ENCODE measurements at places on chromosomes 6 and 20.

- peak; percentile 86 for DNase-seq
Observed at GRCh38 chr20:6575912-6576401, 191.5 kb upstream of the BMP2 start.

DNA sequence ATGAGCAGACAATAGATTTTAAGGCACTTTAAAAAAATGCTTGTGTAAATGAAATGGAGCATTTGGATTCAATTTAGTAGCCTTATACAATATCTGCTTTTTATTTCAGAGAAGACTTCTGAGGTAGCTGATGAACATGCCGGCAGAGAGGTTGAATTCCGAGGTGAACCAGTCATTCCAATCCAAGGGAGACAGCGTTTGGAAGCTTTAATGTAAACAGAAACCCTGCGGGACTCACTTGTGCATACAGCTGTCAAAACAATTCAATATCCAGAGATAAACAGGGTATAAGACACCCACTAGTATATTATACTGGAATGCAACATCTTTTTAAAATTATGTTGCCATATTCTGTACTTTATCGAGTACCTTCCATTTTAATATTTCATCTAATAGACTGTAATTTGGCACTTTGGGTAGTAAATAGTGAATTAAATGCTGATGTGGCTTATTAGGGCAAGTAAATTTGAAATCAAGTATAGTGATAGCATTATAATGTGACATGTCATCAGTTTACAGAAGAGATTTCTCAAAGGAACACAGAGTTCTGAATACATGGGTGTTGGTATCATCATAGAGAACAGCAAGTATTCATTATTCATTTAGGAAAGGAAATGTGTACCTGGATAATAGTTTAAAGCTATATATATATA lies 347.7 kb downstream of the PRKN start:
- DNase-seq: peak; percentile 51

DNA sequence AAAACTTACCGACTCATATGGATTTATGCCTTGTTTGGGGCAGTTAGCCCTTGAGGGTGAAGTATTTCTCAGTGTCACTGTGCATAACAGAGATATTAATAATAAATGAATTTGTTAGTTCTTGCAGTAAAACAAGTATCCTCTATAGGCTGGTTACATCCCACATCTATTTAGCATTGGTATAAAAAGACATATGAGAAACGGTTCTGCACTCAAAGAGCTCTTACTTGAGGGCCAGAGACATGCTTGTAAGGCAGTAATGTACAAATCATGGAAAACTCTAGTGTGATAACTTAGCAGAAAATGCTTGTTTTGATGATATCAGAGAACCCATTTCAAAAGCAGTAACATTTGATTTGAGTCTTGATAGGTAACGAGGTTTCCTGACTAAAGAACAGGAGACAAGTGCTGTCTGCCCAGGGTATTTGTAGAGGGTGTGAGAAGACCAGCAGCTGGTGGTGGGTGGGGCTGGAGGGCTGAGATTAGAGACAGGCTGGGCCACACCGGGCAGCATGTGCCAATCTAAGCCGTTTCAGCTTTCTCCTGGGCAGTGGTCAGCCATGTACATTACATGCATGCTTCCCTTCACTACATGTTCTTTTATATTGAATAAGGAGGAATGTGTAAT lies 46.3 kb downstream of the TULP4 start:
- DNase-seq: no peak

- DNase-seq: no peak
Observed at GRCh38 chr6:41587131-41587879, 41.1 kb downstream of the FOXP4 start.

- DNase-seq: no peak
Observed at GRCh38 chr6:150549007-150549406, 50.7 kb upstream of the PLEKHG1 start.

DNA sequence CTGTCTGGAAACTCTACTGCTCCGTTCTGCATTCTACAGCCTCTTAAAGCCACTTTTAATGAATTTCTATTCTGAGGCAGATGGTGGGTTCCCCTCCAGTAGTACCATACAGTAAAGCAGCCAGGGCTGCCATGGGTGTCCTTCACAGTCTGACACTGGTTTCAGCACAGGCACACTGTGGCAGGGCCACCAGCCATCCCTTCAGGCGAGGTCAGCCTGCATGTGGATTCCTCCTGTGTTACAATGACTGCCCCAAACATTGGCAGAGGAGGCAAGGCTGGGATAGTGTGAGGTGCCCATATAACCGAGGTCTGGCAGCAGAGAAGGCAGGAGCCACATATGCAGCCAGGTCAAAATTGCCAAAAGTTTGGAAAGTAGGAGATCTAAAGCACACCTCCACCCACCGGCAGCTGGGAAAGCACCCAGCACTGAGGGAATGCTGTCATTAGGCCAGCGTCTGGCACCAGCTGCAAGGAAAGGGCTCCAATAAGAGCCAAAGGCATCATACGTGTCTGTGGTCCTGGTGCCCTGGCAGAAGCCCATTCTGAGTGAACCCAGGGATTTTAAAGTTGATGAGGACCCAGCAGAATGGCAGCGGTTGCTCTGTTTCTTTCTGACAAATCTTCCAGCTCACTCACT lies 24.0 kb downstream of the STK35 start:
- no peak for DNase-seq

DNA sequence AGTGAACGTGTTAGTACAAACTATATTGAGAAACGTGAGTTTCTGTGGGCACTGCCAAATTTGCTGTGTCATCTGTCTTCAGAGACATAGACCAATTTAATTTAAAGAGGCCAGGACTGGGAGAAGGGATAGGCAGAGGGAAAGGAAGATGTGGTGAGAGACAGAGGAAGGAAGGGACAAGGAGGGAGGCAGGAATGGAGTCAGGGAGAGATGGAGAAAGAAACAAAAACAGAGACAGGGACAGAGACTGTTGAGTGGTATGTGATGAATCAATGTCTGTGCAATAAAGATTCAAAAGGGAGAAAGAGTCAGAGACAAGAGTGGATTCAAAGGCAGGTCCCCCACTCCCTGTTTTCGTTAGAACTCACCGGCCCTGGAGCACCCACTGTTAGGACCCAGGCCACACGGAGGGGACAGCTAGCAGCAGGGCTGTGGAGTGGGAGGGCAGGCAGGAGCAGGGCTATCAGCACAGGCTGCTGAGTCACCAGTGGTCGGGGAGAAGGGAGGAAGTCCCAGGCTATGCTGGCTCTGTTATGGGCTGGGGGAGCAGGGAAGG lies 51.6 kb upstream of the CHD6 start:
- peak; percentile 7 for DNase-seq

DNA sequence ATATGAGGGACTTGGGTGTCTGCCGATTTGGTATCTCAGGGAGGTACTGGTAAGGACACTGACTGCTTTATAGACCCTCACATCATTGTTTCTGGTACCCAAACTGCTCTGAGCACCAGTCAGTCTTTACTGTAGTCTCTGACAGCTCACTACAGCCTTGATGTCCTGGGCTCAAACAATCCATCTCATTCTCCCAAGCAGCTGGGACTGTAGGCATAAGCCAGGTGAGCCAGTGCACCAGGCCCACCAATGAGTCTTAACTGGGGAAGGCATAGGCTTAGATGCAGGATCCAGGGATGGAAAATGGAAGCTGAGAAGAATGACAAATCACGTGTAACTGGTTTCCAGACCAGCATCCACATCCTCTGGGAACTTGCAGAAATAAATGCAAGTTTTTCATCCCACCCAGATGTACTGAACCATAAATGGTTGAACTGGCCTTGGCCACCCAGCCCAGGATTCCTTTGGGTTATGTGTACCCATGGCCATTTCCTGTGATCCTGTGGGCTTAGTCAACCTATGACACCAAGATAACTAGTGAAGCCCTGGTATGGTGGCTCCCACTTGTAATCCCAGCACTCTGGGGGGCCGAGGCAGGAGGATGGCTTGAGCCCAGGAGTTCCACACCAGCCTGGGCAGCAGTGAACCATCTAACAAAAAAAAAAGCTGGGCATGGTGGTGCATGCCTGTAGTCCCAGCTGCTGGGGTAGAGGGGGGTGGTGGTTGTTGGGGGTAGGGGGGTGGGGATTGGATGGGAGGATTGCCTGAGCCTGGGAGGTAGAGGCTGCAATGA lies 5.8 kb downstream of the TUBB start:
- peak; percentile 50 for DNase-seq

DNA sequence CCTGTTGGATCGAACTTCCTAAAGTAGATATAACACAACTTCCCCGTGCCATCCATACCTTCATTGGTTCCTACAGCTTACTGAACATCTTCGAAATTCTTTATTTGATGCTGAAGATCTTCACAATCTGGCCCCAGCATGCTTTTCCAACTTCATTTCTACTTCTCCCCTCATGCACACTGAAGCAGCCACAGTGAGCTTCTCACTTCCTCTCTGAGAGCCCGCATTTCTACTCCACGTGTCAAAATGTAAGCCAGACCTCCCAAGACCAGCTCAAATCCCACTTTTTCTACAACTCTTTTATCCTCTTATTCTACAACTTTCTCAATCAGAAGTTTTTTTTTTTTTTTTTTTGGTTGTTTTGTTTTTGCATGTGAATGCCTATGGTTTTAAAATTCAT lies 254.7 kb downstream of the GMPR start:
- DNase-seq: no peak

DNA sequence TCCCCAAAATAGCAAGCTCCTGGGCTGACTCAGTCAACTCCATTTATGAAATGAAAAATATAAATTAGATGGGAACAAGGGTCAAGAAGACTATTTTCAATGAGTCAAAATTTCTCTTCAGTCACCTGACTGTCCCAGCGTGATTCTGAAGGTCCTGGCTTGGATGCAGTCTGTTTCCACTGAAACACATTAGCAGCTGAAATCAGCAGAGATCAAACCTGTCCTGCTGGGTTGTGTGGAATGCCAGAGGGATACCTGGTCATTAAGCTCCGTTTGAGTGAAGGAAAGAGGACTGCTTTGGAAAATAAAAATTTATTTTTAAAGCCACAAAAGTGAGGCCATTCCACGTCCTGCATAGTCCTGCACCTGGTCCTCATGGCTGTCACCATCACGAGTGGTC lies 37.4 kb downstream of the PXDC1 start:
- DNase-seq: no peak

GRCh38 chr6:17866876-17867444 lies 120.5 kb downstream of the KIF13A start:
- DNase-seq: no peak

GRCh38 chr20:32909896-32910571 lies 51.3 kb downstream of the EFCAB8 start:
- DNase-seq: no peak

DNA sequence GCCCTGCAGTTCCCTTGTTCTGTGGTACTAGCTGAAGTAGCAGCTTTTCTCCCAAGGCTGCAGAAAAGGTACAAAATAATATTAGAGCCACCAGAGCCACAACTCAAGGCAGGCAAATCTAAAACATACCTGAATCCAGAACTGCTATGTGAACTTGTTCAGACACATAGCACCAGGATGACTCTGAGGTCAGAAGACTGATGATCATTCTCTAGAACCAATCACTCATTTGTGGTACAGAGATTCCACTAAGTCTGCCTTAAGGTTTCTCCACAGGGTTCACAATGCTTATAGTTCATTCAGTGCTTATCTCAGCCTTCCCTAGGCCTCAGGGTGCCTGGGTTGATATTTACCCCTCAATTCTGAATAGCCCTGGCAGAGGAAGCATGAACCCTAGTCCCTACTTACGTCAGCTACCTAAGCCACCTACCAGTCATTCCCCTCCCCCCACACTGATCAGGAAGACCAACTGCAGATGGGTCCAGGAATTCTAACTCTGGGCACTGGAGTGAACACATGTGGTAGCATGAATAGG lies 140.9 kb upstream of the MOCS1 start:
- no peak for DNase-seq

- DNase-seq: peak; percentile 49
Observed at GRCh38 chr6:166005401-166005943, 162.2 kb downstream of the TBXT start.

DNA sequence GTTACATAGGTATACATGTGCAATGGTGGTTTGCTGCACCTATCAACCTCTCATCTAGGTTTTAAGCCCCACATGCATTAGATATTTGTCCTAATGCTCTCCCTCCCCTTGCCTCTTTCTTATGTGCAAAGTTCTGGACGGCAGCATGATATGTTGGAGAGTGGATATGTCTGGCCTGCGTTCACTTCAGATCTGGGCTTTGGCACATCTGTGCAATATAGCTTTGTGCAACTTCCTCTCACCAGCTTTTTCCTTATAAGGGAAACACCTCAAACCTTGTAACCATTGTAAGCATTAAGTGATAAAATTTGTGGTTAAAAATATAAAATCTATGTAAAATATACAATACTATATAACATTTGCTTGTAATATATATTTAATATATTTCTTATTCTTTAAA lies 288.0 kb downstream of the PHACTR1 start:
- DNase-seq: no peak

DNA sequence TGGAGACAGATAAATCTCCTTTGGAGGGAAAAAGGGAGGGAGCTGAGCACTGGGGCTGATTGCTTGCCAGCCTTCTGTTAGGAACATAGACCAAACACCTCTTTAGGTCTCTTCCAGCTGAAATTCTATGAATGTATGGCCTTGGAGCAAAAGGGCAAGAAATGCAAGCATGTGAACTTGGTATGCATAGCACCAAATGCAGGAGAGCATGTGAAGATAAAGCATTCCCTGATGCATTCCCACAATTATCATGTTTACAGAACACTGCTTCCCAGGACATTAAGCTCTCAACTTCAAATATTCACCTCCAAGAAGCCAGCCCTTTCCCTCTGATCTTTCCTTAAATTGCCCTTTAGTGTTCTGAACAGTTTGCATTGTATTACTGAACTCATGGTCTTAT lies 15.6 kb downstream of the RIPOR2 start:
- DNase-seq: no peak

DNA sequence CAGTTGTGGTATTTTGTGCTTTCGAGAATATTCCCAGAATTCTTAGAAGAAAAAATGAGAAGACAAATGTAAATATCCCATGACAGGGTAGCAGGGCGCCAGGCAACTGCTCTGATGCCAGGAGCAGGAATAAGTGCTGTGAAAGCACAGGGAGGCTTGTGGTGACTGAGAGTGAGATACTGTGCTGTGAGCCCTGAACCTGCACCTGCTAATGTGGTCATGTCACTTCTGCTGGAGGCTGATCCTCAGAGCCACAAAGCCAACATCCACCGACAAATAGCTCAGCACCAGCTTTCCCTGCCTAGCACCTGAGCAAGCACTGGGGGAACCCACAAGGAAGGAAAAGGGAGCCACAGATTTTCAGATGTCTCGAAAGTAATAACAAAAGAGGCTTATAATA lies 368.6 kb upstream of the CDH4 start:
- no peak for DNase-seq

- DNase-seq: peak; percentile 43
Observed at GRCh38 chr6:113684382-113684901, 172.7 kb upstream of the MARCKS start.

DNA sequence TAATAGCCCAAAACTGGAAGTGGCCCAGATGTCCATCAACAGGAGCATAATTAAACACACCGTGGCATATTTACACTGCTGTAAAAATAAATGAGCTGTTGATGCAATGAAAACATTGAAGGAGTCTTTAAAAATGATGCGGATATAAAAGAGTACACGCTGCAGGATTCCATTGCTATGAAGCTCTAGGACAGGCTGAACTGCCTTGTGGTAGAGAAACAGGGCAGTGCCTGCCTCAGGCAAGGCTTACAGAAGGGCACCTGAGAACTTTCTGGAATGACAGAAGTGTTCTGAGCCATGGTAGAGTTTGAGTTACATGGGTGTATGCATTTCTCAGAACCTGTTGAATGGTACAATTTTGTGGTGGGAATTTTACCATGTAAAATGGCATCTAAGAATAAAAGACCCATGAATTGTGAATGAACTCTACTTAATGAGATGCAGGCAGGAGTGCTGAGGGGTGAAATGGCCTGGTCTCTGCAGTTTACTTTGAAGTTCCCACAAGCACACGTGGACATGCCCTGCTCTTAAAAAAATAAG lies 45.3 kb upstream of the RIN2 start:
- no peak for DNase-seq
